ENCODE measurements at places on chromosomes 5 and 9.

GRCh38 chr9:101605547-101605946 is 10.8 kb upstream of the PPP3R2 start:
- no peak for DNase-seq

- no peak for DNase-seq
These were observed 20.5 kb upstream of the GLRX start for GRCh38 chr5:95842854-95843544.

- no peak for DNase-seq
These were observed 21.7 kb downstream of the ALG2 start for GRCh38 chr9:99199938-99200539.

DNA sequence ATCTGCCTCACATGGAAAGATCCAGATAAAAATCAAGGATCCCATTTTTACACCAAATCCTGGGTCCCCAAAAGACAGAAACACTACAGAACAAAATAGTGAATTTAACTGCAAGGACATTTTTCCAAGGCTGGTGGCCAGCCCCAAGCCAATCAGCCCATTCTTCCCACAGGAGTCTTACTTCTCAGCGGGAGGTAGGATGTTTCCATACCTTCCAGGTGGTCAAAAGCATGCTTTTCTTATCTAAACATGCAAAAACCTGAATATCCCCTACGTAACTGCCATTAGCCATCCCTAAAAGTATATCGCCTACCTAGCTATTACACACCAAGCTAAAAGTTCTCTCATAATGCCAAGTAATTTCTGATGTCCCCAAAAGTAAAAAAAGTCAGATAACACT is 20.6 kb downstream of the TMEM161B start:
- DNase-seq: no peak

- no peak for DNase-seq
These were observed 369.1 kb downstream of the NDUFS4 start for GRCh38 chr5:53929570-53929969.

GRCh38 chr5:57595523-57595991 is 112.9 kb upstream of the ACTBL2 start:
- DNase-seq: no peak

DNA sequence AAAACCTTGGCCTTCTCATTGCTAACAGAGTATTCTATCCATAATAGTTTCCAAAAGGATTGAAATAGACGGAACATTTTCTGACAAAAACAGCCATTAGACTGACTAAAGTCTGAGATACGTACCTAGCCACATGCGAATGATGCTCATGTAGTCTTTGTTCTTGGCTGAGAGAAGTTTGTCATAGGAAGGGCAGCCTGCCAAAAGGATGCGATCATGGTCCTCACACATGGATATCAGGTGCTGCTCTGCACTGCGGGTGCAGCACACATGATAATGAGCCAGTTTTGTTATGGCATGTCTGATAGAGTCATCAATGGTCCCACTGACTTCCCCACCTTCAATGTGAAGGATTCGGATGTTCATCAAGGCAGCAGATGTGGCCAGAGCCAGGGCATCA is 12.3 kb downstream of the GNE start:
- no peak for DNase-seq

DNA sequence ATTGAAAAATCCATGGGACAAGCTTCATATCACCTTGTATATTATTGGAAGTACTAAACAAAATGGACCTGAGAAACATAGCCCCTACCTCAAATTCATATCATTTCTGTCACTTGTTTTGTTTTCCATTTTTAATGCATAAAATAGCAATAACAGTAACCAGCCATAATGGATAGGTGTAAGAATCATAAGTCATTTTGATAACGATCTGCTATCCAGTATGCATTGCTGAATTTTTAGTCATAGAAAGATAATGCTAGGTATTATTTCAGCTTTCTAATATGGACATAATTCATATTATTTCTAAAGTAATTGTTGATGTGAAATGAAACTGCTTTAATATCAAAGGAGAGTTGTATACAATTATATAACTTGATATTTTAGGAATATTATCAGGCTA is 1.1 kb upstream of the LRRC70 start:
- DNase-seq: no peak

- no peak for DNase-seq
These were observed 267.0 kb downstream of the CETN3 start for GRCh38 chr5:90142541-90142940.

- DNase-seq: no peak
These were observed 197.2 kb downstream of the DIRAS2 start for GRCh38 chr9:90445391-90445790.

DNA sequence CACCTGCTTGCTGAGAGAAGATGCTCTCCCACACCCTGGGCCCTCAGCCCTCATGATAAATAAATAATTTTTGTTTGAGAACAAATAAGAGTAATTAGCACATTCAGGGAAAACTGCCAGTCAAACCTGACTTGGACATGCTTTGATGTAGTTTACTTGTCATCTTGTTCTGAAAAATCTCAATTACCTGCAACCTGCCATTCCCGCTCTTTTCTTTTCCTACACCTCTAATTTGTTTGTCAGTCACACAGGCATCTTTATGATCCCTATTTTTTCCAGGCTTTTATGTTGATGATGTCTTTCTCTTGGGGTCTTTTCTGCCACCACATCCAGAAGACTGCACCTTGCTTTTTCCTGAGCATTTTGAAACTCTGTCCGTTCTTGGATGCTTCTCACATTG is 28.6 kb upstream of the TGFBI start:
- DNase-seq: no peak

GRCh38 chr5:30960036-30960435 is 233.4 kb upstream of the CDH6 start:
- no peak for DNase-seq

GRCh38 chr9:95766906-95767305 is 108.6 kb upstream of the ERCC6L2 start:
- DNase-seq: no peak

DNA sequence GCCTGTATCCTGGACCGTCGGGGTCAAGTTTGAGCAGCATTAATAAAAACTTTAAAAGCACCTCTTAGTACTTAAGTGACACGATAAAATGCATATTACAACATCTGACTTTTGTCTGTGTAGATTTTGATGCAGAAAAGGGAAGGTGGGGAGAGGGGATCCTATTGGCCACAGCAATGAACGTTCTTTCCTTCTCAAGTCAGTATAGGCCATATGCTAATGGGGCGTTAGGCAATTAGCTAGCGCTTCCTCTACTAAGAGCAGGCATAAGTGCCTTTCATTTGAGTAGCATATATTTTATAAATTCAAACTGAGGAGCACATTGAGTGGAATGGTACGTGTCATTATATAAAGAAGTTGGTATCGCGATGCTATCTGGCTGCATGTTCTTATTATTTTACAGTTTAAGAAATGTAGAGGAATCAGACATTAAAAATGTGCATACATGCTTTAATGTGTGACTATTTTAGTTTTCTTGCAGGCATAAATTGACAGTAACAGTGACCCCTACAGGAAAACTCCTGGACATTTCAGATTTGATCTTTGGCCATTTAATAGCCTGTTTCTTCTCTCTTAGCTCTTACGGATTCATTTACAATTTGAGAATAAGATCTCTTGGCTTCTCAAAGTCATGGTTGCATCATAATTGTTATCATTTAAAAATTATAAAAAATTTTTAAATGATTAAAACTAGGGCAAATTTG is 1.1 kb upstream of the GNA14 start:
- DNase-seq: no peak

GRCh38 chr5:44046619-44047364 is 342.4 kb downstream of the FGF10 start:
- no peak for DNase-seq

- DNase-seq: no peak
These were observed 42.6 kb downstream of the ANKRD55 start for GRCh38 chr5:56190497-56190896.
